Daoy (cell line): ENCODE measurements at places on chromosomes 16 and 17. TPM values are rescaled to one million over a fixed set of nuclear protein-coding genes. Genes with fewer than 3 reads are reported as not detected.

GRCh38 chr16:2507665-2508064 is 6.1 kb upstream of the ATP6V0C start:
- no peak for DNase-seq

GRCh38 chr16:66619534-66620428 is 15.3 kb downstream of the CMTM3 start:
- DNase-seq, result peak; percentile 51

Gene KIF22
- total RNA-seq, result 104 and 111 TPM in 2 replicates

Gene DRC7
- not detected in 2 replicates for total RNA-seq
